ENCODE measurements at places on chromosomes 2 and 18. TPM values are rescaled to one million over a fixed set of nuclear protein-coding genes. Genes with fewer than 3 reads are reported as not detected.

- no peak for DNase-seq
Observed at GRCh38 chr2:25085761-25086560, 44.1 kb downstream of the EFR3B start.

DNA sequence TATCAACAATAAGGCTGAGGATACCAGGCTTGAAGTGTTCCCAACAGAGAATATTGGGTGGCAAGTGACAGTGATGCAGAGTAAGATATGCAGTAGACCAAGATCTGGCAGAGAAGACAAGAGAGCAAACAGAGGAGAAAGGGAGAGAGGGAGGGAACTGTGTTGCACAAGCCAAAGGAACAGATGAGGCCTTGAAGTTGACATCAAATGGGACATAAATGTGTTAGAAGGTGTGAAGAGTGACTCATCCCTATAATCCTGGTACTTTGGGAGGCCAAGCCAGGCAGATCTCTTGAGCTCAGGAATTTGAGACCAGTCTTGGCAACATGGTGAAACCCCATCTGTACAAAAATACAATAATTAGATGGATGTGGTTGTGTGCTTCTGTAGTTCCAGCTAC, 342.9 kb downstream of the PARD3B start:
- peak; percentile 21 for DNase-seq

GRCh38 chr2:17257189-17257909, 260.9 kb downstream of the RAD51AP2 start:
- no peak for DNase-seq

- no peak for DNase-seq
Observed at GRCh38 chr2:108571286-108571685, 37.0 kb downstream of the LIMS1 start.

- DNase-seq = no peak
Observed at GRCh38 chr2:85747441-85747840, 6.3 kb upstream of the ATOH8 start.

The DSC1 gene
- total RNA-seq = not detected

- no peak for DNase-seq
Observed at GRCh38 chr18:50232419-50232818, 33.9 kb downstream of the CFAP53 start.

GRCh38 chr2:79368116-79368630, 144.7 kb upstream of the CTNNA2 start:
- DNase-seq = no peak

GRCh38 chr18:12606592-12607315, 51.2 kb downstream of the SPIRE1 start:
- DNase-seq = no peak

The CHRNA1 gene
- not detected for total RNA-seq

DNA sequence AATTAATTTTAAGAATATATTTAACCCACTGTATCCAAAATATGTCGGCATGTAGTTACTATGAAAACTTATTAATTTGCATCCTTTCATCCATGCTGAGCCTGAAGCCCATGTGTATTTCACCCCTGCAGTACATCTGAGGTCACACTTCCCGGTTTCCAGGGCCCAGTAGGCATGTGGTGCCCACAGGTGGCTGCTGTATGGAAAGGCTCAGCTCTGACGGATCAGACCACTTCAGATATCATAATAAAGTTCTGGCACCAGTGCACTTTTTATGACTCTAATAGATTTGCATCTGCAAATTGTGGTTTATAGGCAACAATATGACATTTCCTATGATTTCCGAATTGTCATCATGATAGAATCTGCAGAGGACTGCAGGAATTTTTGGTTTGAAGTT, 22.5 kb downstream of the SH3RF3 start:
- DNase-seq = no peak

GRCh38 chr2:16774980-16775898, 109.6 kb upstream of the CYRIA start:
- peak; percentile 20 for DNase-seq

The ARHGAP15 gene
- not detected for total RNA-seq

DNA sequence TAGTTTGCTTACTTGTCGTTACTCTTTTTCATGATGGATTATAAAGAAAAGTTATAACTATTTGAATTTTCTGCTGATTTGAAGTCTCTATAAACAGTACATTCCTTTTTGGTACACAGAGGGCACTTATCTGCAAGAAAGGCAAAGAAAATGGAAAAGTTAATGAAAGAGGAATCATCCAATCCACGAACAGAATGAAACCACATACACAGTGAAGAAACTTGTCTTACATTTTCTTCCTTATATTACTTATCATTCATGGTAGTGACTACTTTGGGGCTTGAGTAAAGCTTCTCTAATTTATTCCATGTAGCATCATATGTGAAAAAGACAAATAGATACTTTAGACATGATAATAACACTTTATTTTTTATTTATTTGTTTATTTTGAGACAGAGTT, 14.8 kb upstream of the ACTR3 start:
- DNase-seq = no peak

All from Caco-2 (cell line).